ENCODE measurements at places on chromosomes 7 and 10. TPM values are rescaled to one million over a fixed set of nuclear protein-coding genes. Genes with fewer than 3 reads are reported as not detected.

DNA sequence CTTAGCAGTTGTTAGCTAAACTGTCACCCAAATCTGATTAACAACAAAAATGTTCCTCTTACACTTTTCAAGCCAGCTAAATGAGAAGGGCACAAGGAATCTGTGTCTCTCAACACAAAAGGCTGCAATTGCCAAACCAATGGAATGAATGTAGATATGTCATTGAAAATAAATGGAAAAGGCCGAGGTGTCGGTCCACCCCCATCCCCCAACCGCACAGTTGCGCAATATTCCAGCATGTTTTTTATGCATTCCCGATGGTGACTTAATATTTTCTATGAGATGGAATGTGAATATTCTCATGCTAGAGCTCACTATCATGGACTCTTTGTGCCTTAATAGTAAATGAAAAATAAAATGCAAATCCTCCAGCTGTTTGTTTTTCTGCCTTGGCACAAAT, 181.6 kb upstream of the LRGUK start:
- H3K4me1 ChIP-seq = peaks cover 37% of the 10 kb centered on the region
- H3K27me3 ChIP-seq = no peaks in the 10 kb centered on the region
- H3K36me3 ChIP-seq = no peaks in the 10 kb centered on the region
- no peak overlapping the region for H3K27ac ChIP-seq
- H3K4me3 ChIP-seq = no peak overlapping the region

DNA sequence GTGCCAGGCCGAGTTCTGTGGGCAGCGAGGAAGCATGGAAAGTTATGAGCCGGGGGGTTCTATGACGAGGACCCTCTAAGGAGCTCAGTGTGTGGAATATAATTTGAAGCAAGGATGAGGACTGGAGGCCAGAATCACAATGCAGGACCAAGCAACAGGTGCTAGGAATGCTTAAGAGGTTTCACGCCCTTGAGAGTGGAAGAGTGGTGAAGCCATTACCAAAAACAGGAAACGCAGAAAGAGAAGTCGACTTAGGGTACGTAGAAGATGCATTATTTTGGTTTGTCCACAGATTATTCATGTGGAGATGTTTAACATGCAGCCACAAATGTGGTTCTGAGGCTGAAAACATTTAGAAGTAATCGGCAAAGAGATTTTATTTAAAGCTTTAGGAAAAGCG, 78.7 kb downstream of the PIP4K2A start:
- no peaks in the 10 kb centered on the region for H3K27me3 ChIP-seq
- no peak for DNase-seq
- no peak overlapping the region for H3K4me3 ChIP-seq
- H3K27ac ChIP-seq = no peak overlapping the region

DNA sequence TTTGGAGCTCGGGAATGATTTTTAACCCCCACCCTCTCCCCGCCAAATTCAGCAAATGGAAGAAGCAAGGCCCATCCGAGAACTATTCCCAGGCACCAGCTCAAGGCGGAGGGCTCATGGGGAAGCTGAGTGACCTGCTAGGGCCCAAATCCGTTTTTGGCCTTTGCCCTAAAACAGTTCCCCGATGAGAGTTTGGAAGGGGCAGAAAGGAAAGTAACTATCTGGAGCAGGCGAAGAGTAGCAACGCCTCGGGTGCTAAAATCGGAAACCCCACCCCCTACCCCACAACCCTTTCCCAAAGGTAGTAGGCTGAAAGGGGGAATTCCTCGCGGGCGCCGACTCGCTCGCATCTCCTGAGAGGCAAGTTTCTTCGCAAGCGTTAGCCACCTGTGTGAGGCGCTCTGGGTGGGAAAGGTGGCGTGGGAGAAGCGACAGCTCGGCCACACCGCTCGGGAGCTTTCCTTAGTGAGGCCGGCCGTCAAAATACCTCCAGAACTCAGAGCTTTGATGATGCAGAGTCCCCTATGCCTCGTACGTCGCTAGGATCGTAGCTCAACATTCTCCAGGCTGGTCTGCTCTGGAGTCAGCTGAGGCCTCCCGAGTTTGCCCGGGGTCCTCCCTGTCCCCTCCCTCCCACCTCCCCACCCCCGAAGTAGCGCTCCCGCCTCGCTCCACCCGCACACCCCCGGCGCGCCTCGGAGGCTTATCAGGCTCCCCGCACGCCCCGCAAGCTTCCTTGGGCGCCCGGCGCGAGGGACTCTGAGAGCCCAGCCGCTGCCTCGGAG, 642 bp upstream of the PRKG1 start:
- DNase-seq = peak; percentile 65
- no peaks in the 10 kb centered on the region for H3K4me1 ChIP-seq
- no peaks in the 10 kb centered on the region for H3K27me3 ChIP-seq
- H3K27ac ChIP-seq = peak overlapping the region; percentile 75
- H3K36me3 ChIP-seq = no peaks in the 10 kb centered on the region

GRCh38 chr10:44995581-44995913, 5.2 kb upstream of the ZNF22 start:
- H3K27me3 ChIP-seq = no peaks in the 10 kb centered on the region
- no peak overlapping the region for H3K4me3 ChIP-seq
- H3K27ac ChIP-seq = no peak overlapping the region
- DNase-seq = no peak
- peaks cover 5% of the 10 kb centered on the region for H3K4me1 ChIP-seq
- H3K36me3 ChIP-seq = no peaks in the 10 kb centered on the region

DNA sequence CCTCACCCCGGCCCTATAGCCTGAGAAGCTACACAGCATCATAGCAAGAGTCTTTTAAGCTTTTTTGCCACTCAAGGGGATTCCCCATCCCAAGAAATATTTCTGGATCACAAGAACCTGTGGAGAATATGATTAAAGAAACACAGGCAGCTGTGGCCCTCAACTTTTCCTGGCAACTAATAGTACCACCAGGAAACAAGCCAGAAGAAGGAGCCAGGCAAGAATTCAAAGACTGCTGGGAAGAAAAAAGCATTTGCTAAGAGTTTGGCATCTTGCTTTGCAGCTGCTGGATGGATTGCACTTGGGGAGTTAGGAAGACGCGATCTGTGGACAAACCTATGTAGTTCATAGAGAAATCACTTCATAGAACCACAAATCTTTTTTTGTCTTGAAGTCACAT, 437.8 kb downstream of the PLXDC2 start:
- H3K27me3 ChIP-seq = no peaks in the 10 kb centered on the region
- no peak for DNase-seq
- no peak overlapping the region for H3K27ac ChIP-seq
- H3K36me3 ChIP-seq = no peaks in the 10 kb centered on the region
- H3K4me3 ChIP-seq = no peak overlapping the region
- no peaks in the 10 kb centered on the region for H3K4me1 ChIP-seq

GRCh38 chr10:103917302-103918052, 507 bp downstream of the STN1 start:
- peak overlapping the region; percentile 96 for H3K27ac ChIP-seq
- peak overlapping the region; percentile 89 for H3K4me3 ChIP-seq
- peaks cover 17% of the 10 kb centered on the region for H3K4me1 ChIP-seq
- no peak for DNase-seq
- no peaks in the 10 kb centered on the region for H3K27me3 ChIP-seq

DNA sequence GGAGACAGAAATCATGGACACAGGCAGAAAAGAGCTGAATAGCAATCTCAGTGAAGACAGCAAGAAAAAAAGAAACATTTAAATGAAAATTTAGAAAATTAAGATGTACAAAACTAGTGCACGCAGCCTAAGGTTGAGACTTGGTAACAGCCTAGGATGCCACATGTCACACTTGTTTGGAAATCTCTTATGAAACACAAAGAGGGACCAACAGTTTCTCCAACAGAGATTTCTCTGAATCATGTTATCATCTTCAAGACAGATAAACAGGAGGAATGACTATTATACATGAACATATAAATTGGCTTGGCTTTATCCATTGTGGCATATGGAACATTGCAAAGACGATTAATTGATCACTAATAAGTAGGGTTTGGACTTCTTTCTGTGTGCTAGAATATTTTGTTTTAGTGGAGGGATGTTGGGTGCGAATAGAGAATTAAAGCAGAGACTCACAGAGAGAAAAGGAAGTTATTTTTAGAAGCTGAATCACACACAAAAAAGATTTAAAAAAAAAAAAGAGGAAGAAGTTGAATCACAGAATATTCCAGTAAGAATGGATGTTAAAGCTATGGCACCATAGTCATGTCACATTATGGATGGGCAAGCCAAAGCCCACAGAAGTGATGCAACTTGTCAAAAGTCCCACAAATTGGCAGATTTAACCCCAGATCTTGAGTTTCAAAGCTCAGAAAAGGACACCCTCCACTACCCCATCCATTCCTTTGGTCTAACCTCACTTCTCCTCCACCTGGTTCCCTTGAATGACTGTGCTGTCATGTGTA, 91.6 kb downstream of the MYOF start:
- no peak for DNase-seq
- no peak overlapping the region for H3K4me3 ChIP-seq
- no peak overlapping the region for H3K27ac ChIP-seq
- H3K36me3 ChIP-seq = peaks cover 41% of the 10 kb centered on the region

CABCOCO1 gene
- 0.94 TPM for polyA plus RNA-seq

DNA sequence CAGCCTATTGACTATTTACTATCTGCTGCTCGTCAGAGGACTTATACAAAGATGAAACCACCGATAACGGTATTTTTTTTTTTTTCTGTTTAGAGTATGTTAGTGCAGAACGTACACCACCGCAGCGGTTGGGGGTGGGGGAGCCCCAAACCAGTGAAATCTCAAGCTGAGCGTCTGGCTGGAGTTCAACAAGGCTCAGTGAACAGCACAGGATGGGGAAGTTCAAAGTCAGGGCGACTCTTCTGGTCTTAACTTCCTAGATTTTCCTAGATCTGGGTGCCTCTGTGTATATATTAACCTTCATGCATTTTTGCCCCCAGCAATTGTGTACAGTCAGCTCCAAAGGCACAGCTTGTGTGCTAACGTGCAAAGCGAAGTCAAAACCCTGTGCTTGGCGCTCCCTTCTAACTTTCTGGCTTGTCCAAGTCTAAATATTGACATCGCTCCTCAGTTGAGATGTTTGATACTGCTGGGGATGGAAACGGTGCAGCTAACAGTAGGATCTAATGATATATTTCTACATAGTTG, 1.1 kb downstream of the RHOBTB1 start:
- peak overlapping the region; percentile 87 for H3K4me3 ChIP-seq
- H3K27ac ChIP-seq = peak overlapping the region; percentile 97
- DNase-seq = peak; percentile 16
- H3K4me1 ChIP-seq = peaks cover 12% of the 10 kb centered on the region
- no peaks in the 10 kb centered on the region for H3K27me3 ChIP-seq
- peaks cover 14% of the 10 kb centered on the region for H3K36me3 ChIP-seq

DNA sequence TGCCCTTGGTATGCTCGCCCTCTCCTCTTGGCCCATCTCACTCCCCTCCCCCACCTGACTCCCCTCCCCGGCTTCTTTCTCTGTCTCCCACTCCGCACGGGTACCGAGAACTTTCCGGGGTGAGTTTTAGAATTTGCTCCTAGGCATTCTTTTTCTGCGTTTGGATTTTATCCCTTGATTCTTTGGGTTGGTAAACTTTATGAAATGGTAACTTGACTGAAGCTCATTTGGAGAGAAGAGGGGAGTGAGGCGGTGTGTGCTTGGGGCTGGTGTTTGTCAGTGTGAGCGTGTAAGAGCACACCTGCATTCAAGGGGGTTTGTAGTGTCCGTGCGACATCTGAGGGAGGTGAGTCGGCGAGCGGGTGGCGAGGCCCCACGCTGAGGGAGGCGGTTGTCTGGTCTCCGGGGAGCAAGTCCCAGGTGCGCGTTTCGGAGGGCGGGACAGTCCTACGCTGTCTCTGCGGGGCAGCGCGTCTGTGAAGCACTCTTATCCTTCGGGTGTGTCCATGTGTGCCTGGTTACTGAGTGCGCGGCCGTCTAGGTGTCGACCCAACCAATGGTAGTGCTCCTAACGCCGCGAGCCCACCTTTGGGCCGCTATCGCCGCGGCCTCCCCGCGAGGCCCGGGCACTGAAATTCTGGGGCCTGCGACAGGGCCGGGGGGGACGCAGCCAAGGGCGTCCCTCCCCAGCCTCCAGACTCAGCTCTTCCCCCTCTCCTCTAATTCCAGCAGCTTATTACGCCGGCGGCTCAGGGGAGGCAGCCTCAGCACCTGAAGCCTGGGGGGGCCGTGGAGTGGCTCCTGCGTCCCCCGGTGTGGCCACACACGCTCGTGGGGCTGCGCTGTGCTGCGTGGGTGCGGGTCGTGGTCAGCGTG, 2.6 kb upstream of the ZNF503 start:
- peak overlapping the region; percentile 82 for H3K4me3 ChIP-seq
- peaks cover 17% of the 10 kb centered on the region for H3K4me1 ChIP-seq
- DNase-seq = peak; percentile 68
- H3K27me3 ChIP-seq = no peaks in the 10 kb centered on the region
- peaks cover 12% of the 10 kb centered on the region for H3K36me3 ChIP-seq

- no peaks in the 10 kb centered on the region for H3K36me3 ChIP-seq
- H3K4me1 ChIP-seq = peaks cover 4% of the 10 kb centered on the region
- no peak overlapping the region for H3K4me3 ChIP-seq
- no peak overlapping the region for H3K27ac ChIP-seq
- no peak for DNase-seq
Measured at GRCh38 chr10:44952779-44953231, 6.8 kb upstream of the RASSF4 start.

- DNase-seq = peak; percentile 39
- H3K27ac ChIP-seq = no peak overlapping the region
- no peak overlapping the region for H3K4me3 ChIP-seq
- H3K4me1 ChIP-seq = peaks cover 28% of the 10 kb centered on the region
Measured at GRCh38 chr10:125084191-125084613, 76.2 kb downstream of the CTBP2 start.

DNA sequence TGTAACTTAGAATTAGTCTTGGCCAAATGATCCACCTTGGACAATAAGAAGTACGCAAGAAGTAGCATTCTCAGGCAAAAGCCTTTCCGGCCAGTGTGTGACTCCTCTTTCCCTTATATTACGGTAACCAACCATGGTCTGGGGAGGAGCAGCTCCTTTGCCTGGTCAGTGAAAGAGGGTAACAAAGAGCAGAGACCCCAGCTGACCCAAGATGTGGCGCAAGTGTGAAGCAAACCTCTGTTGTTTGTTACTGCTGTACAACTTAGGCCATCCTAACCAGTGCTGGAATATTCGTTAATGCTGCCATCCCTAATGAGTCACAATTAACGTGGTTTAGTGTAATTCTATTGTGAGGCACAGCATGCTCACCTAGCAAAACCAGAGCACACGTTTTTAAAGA, 44.0 kb downstream of the HIPK2 start:
- H3K27ac ChIP-seq = no peak overlapping the region
- no peak for DNase-seq
- peaks cover 9% of the 10 kb centered on the region for H3K36me3 ChIP-seq
- peaks cover 21% of the 10 kb centered on the region for H3K4me1 ChIP-seq
- H3K27me3 ChIP-seq = no peaks in the 10 kb centered on the region

DNA sequence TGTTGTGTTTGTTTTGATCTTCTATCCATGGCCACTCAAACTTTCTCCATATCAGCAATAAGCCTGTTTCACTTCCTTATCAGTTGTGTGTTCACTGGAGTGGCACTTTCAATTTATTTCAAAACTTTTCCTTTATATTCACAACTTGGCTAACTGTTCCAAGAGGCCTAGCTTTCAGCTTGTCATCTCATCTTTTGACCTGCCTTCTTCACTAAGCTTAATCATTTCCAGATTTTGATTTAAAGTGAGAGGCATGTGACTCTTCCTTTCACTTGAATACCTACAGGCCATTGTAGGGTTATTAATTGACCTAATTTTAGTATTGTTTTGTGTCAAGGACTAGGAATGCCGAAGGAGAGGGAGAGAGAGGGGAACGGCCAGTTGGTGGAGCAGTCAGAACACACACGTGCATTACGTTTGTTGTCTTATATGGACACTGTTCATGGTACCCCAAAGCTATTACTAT, 5.5 kb upstream of the GNAT3 start:
- no peak for DNase-seq
- H3K27ac ChIP-seq = no peak overlapping the region
- H3K4me1 ChIP-seq = no peaks in the 10 kb centered on the region
- no peaks in the 10 kb centered on the region for H3K36me3 ChIP-seq
- H3K4me3 ChIP-seq = no peak overlapping the region
- H3K27me3 ChIP-seq = no peaks in the 10 kb centered on the region

DNAH11 gene
- 0.77 TPM for polyA plus RNA-seq

HIF1AN gene
- polyA plus RNA-seq = 8.1 TPM

Data from SK-N-SH (cell line).